NCI-H510A treated with DMSO at 0.1 percent for 48 hours (cell line): ENCODE measurements at places on chromosomes 7 and 10.

- peak; percentile 42 for DNase-seq
These were observed 78.3 kb downstream of the SLC25A40 start for GRCh38 chr7:87797798-87798403.

GRCh38 chr7:105787793-105788192 is 88.6 kb downstream of the ATXN7L1 start:
- DNase-seq, result no peak

GRCh38 chr7:27148031-27148755 is 619 bp upstream of the HOXA6 start:
- DNase-seq, result peak; percentile 79

DNA sequence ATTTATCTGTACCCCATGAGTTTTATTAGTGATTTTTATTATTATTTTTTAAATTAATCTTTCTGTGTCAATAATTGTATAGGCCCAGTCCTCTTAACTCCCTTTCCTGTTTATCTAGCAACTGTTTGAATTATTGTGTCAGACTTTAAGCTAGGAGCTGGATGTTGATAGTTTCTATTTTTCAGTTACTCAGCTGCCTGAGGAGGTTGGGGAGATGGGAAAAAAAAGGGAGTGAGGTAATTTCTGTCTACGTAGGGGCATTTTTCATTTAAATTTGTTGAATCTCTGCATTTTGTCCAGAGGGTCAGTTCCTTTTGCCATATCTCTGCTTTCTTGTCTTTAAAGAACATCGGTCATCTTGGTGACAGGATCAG is 5.0 kb upstream of the ZNF518A start:
- no peak for DNase-seq

GRCh38 chr7:56495165-56495564 is 378.9 kb upstream of the NUPR2 start:
- no peak for DNase-seq

DNA sequence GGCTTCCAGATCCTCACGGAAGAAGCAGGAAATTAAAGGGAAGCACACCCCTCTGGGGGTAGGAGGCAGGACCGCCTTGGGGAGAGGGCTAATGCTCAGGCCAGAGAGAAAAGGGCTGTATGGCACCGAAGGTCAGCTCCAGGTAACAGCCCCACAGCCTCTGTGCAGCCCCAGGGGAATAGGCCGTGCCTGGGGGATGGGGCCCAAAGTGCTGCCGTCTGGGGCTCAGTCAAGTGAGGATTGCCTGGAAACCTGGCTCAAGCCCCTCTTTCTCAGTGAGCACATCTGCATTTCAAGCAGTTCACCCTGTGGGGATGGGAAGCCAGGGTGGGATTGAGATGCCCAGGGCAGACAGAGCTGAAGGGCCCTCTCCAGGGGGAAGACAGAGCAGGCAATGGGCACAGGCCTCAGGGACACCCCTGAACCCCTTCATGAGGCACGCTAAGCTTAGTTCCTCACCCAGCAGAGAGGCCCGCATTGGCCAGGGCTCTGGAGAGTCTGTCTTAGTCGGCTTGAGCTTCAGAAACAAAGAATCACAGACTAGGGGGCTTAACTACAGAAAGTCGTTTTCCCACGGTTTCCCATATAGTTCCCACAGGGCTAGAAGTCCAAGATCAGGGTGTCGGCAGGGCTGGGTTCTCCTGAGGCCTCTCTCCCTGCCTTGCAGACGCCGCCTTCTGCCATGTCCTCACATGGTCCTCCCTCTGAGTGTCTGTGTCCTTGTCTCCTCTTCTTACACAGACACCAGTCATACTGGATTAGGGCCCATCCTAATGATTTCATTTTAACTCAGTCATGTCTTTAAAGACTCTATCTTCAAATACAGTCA is 118.2 kb downstream of the PTPN20 start:
- DNase-seq, result no peak

GRCh38 chr10:80070057-80070456 is 8.4 kb upstream of the TMEM254 start:
- no peak for DNase-seq

DNA sequence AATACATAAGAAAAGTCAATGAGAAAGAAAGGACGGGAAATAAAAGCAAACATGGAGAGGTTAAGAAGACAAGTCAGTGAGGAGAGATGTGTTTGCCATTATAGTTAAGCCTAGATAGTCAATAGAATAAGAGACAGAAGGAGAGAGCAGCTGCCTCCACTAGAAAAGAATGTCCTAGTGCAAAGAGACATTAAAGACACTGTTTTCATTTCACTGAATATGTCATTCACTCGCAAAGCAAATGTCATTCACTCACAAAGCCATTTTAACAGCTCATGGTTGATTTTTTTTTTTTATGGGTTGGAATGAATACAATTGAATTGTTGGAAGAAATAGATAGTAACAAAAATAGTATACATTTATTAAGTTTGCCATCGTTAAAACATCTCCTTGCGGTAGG is 1007.6 kb downstream of the DNAJB9 start:
- DNase-seq, result no peak

DNA sequence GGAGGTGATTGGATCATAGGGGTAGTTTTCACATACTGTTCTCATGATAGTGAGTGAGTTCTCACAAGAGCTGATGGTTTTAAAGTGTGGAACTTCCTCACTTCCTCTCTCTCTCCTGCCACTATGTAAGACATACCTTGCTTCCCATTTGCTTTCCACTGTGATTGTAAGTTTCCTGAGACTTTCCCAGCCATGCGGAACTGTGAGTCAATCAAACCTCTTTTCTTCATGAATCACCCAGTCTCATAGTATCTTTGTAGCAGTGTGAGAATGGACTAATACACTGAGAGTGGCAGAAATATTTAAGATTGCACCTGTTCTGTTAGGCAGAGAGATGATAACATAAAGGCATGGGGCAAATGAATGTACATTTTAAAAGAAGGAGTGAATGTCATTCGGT is 507.8 kb downstream of the SORCS3 start:
- DNase-seq, result no peak

GRCh38 chr10:25696013-25696708 is 237.9 kb upstream of the MYO3A start:
- no peak for DNase-seq

GRCh38 chr10:70928140-70928539 is 39.8 kb upstream of the PCBD1 start:
- no peak for DNase-seq

GRCh38 chr10:35212856-35213255 is 86.2 kb downstream of the CREM start:
- no peak for DNase-seq

GRCh38 chr10:107415446-107415845 is 250.9 kb upstream of the SORCS1 start:
- DNase-seq, result no peak

GRCh38 chr10:68092512-68092911 is 16.8 kb upstream of the MYPN start:
- DNase-seq, result no peak

DNA sequence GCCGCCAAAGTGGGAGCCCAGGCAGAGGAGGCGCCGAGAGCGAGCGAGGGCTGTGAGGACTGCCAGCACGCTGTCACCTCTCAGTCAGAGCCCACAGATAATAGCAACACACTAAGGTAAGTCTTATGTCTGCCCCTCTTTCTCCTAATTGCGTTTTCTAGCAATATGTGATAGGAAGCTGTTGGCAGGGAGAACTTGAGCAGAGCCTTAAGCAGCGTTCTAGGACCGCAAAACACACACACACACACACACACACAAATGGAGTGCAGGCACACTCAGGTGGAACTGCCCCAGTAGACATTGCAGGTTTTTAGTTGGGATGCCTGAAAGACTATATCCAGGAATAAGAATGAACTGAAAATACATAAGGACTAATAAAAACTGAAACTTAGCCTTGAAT is 1188.5 kb downstream of the NXPH1 start:
- DNase-seq, result no peak

DNA sequence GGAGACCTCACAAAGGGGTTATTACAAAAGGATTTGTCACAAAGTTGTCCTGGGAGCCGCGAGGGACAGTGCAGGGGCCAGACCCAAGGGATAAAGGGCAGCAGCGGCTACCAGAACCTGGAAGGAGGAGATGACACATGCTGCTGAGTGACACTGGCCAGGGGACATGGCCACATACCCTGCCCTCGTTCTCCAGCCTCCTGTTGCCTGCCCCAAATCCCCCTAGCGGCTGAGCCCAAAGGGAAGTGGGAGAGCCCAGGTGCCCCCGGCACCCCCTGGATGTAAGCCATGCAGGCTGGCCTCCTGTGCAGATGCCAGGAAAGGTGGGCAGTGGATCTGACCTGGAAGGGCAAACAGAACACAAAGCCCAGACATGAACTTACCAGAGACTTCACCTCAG is 42.7 kb downstream of the C10orf143 start:
- DNase-seq, result no peak

GRCh38 chr10:114323023-114323422 is 81.3 kb downstream of the AFAP1L2 start:
- no peak for DNase-seq
